HT-29 (cell line): ENCODE measurements at places on chromosomes 5 and 9.

DNA sequence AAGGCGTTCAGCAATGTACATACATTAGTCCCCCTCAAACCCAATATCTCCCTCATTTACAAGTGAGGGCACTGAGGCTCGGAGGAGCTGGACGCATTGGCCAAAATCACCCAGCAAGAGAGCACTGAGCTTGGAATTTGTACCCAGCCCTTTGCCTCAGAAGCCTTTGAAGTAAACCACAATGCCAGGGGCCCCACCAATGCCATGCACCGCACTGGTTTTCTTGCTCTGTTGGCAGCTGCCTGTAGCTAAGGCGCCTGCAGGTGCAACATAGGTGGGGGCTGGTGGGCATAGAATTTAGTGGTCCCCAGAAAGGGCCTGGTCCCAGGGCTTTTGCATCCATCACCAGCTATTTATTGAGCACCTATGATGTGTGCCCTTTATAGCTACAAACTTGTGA lies 37.3 kb upstream of the FUBP3 start:
- no peak for DNase-seq

DNA sequence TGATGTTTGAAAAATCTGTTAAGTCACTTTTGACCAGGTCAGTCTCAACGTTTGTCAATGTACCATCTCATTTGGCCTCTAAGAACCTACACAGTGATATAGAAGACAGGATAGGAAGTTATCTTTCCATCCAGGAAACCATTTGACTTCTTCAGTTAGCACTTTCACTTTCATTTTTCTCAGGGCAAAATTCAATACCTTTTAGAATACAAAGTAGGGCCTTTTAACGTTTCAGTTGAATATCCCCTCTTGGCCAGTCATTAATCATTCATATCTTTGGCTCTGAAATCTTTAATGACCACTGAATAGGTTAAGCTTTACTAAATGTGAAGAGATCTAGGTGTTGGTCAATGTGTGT lies 101.1 kb upstream of the GNAQ start:
- no peak for DNase-seq

- no peak for DNase-seq
Observed at GRCh38 chr5:78405829-78406750, 45.7 kb downstream of the SCAMP1 start.

GRCh38 chr5:142078221-142078620 lies 30.4 kb upstream of the NDFIP1 start:
- DNase-seq = no peak

- DNase-seq = no peak
Observed at GRCh38 chr5:134141331-134142050, 27.0 kb downstream of the TCF7 start.

GRCh38 chr9:1875921-1876448 lies 139.2 kb upstream of the SMARCA2 start:
- no peak for DNase-seq

DNA sequence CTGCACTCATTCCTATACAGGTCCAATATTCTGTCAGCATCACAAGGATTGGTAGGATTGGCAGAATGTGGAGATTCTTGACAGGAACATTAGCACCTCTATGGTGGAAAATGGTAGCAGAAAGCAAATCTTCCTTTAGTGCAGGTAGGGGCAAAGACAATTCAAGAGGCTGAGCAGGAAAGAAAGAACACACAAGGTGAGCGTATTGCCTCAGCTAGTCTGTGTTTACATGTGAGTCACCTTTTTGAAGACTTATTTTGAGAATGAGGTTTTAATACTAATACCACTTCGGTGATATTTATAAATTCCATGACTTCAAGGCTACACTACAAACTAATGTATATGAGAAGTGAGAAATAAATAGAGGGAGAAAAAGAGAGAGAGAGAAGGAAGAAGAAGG lies 717.0 kb downstream of the BRINP1 start:
- no peak for DNase-seq
